NCI-H1048 (cell line): ENCODE measurements at places on chromosomes 13 and 19.

- DNase-seq = no peak
These were observed 54.5 kb downstream of the KL start for GRCh38 chr13:33070713-33071112.

DNA sequence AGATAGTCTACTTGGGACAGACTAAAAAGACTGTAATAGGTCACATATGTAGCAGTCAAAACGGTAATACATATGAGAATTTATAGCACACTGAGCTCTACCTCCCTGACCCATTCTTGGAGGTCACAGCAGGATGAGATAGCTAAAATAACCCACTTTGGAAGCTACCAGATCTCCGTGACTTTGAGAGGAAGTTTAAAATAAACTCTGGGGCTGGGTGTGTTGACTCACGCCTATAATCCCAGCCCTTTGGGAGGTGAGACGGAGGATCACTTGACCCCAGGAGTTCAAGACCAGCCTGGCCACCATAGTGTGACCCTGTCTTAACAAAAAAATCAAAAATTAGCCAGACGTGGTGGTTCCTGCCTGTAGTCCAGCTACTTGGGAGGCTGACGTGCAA is 45.3 kb downstream of the DHRS12 start:
- DNase-seq = no peak

GRCh38 chr13:42333613-42334328 is 61.8 kb downstream of the AKAP11 start:
- DNase-seq = no peak

- DNase-seq = no peak
These were observed 21.6 kb downstream of the LIG1 start for GRCh38 chr19:48148576-48148975.

- no peak for DNase-seq
These were observed 781.0 kb upstream of the ARGLU1 start for GRCh38 chr13:107348925-107349324.

DNA sequence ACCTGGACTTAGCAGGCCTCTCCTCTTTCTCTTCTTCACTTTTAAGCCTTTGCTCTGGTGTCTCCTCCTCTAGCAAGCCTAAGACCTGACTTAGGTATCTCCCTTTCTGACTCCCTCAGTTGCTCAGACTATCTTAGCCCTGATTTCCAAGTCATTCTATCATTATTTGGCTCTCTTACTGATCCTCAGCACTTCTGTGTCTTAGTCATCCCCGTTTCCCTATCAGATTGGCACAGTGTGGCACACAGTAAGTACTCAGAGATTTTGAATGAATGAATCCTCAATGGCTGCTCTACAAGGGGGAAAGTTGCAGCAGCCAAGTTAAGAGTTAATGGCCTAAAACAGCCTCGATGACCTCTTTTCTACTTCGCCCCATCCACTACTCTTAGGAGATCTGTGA is 8.2 kb downstream of the KCTD12 start:
- no peak for DNase-seq

DNA sequence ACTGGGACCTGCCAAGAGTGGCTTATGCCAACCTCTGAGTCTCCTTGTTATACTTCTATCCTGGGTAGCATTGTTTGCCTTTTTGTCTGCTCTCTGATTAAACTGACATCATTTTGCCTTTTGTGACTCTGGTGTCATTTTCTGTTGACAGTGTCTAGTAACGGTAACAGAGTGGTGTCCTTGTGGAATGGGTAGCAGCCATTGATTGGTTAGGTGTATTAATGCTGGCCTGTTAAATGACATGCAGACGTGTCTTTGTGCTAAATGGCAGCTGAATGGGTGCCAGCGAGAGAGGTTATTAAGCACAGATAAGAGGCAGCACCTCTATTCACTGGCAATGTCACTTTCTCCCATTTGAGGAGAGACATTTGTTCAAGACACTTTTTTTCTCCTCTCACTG is 1289.4 kb downstream of the PCDH9 start:
- no peak for DNase-seq

DNA sequence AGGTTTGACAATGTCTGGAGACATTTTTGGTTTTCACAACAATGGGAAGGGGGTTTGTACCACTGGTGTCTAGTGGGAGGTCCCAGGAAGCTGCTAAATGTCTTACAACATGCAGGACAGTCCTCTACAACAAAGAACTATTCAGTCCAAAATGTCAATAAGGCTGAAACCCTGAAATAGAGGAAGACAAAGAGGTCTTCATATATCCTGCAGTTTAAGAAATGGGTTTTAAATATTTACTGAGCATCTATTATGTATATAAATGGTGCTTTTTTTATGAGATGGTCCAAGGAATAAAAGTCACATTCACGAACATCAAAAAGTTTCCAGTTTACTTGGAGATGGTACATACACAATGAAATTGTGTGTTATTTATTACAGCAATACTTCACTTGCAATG is 107.3 kb downstream of the AKAP11 start:
- no peak for DNase-seq

DNA sequence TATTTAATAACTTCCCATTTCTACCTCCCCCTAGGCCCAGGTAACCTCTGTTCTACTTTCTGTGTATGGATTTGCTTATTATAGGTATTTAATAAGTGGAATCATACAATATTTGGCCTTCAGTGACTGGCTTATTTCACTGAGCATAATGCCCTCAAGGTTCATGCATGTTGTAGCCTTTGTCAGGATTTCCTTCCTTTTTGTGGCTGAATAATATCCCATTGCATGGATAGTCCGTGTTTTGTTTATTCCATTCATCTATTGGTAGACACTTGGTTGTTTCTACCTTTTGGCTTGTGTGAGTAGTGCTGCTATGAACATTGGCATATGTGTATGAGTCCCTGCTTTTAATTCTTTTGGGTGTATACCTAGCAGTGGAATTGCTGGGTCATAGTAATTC is 9.4 kb downstream of the HNRNPM start:
- no peak for DNase-seq

- no peak for DNase-seq
These were observed 9.0 kb downstream of the PLAUR start for GRCh38 chr19:43660971-43661360.

- no peak for DNase-seq
These were observed 114.9 kb downstream of the RFC3 start for GRCh38 chr13:33932769-33933406.

GRCh38 chr19:49665036-49665350 is 664 bp downstream of the IRF3 start:
- DNase-seq = no peak

DNA sequence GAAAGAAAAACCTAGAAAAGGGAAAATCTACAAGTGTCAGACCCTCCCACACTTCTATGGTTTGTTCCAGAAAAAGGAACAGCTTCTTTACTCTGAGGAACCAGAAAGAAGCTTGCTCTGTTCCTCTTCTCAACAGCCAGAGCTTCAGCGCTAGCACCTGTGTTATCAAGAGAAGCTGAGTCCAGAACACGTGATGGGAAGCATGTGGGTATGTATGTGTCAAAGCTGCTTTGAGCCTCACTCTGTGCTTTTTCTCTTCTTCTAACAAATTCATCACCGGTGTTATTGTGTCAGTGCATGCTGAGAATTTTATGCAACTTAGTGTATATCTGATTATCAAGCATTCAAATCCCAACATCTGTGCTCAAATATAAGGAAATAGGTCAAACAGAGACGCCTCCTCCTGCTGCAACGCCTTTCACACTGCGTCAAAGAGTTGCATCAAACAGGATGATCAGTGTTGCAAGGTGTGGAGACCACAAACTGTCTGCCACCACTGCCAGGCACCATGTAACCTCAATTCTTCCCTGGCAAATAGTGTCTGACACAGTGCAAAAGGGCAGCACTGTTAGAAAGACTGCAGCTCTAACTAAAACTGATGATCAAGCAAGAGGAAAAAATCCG is 83.9 kb downstream of the LRRC63 start:
- no peak for DNase-seq

GRCh38 chr13:96417939-96418685 is 328.2 kb downstream of the HS6ST3 start:
- DNase-seq = no peak

DNA sequence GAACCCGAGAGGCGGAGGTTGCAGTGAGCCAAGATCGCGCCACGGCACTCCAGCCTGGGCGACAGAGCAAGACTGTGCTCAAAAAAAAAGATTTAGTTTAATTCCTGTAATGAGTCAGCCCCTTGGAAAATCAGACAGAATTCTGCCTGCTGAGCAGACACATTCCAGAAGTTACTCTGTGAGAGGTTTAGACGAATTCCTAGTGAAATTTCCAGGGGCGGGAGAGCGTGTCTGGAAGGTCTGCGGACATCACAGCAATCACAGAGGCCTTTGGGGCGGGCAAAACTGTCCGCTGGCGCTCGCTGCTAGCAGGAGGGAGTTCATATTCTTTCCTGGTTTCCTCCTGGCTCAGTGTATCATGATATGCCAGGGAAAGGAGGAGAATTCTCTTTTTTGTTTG is 17.5 kb downstream of the MISP start:
- no peak for DNase-seq

DNA sequence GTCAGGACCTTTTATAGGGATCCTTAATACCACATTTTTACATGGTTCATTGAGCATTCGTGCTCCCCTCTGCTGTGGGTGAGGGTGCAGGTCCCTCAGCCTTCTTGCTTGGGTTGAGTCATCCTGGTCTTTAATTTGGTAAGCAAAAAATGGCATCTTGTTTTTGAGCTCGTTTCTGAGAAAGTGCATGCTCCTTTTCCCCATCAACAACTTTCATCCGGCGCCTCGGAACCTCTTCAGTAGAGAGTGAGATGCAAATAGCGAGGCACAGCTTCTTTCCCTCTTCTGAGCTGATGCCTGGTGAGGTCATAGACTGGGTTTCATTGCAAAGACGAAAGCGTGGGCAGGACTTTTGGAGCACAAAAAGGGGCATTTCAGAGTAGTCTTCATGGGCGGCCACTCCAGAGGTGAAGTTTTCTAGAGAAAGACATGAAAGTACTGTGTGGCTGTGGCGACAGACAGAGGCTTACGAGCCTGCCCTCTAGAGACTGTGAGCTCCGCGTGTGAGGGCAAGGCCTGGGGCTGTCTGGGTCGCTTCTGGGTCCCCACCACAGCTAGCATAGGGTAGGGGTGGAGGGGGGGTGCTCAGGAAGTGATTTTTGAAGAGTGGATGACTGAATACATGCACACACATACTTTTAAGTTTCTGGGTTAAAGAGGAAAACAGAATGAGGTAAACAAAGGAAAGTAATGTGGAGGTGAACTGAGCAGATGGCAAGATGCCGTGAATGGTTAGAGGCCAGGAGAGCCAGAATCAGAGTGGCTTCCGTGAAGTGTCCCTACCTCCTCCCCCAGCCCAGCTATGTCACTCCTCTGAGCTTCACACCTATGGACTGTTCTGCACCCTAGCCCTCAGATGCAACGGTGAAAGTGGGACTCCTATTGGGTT is 44.3 kb downstream of the BBC3 start:
- DNase-seq = no peak

- DNase-seq = no peak
These were observed 27.5 kb downstream of the VRK3 start for GRCh38 chr19:49997709-49998108.

DNA sequence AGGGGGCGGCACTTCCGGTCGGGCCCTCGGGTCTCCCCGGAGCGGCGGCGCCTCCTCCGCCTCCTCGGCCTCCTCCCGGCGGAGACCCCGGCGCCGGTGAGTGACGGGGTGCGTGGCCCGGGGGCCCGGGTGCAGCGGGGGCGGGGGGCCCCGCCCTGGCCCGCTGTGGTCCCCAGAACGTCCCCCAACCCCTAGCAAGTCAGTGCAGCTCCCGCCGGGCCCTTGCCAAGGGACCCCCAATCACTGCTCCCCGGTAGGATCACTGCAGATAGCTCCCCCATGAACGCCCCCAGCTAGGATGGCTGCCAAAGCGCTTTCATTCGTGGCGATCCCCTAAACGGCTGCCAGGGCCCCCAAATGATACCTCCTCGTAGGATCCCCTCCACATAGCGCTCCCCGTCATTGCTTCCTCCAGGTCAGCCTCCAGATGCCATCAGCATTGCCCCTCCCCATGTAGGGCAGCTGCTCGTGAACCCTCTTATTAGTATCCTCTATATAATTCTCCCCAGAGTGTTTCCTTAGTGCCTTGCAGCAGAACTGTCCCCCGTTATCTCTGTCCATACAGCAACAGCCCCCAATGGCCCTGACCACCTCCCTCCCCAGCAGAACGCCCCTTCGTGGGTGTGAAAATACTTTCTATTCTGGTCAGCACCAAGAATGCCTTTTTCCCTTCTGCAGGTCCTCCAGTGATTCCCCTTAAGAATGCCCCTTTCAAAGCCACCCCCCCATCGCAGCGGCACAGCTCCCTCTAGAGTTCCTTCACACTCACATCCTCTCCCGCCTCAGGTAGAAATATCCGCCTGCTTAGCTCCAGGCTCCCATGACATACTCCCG is at the start of gene ZNF865:
Gene ZNF865, plus strand, starts transcription at position 11 of the 834 bp plus-strand sequence. CDS start 7,972 bp downstream, outside the sequence.
- DNase-seq = peak; percentile 46

- DNase-seq = no peak
These were observed 77.0 kb upstream of the TSC22D1 start for GRCh38 chr13:44652962-44653660.

DNA sequence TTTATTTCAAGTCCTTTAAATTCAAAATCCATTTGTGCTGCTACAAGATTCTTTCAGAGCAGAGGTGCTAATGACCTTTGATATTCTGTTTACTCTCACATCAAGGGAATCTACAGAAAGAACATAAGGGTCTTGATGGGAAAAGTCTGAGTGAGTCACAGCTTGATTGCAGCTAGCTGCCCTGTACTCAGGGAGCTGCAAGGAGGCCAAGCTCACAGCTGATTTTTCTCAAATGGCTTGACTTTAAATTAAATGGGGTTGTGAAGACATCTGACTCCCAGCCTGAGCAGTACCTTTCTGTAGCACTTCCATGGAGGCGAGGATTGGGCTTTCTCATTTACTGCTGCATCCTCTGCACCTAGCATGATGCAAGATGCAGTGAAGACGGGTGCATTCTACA is 62.5 kb downstream of the RAP2A start:
- no peak for DNase-seq

GRCh38 chr13:30323524-30323923 is 16.2 kb upstream of the KATNAL1 start:
- no peak for DNase-seq

GRCh38 chr13:67119481-67119894 is 110.6 kb downstream of the PCDH9 start:
- no peak for DNase-seq
